Left renal cortex interstitium (tissue), 4 donors: ENCODE measurements at places on chromosomes 1 and 21.

DNA sequence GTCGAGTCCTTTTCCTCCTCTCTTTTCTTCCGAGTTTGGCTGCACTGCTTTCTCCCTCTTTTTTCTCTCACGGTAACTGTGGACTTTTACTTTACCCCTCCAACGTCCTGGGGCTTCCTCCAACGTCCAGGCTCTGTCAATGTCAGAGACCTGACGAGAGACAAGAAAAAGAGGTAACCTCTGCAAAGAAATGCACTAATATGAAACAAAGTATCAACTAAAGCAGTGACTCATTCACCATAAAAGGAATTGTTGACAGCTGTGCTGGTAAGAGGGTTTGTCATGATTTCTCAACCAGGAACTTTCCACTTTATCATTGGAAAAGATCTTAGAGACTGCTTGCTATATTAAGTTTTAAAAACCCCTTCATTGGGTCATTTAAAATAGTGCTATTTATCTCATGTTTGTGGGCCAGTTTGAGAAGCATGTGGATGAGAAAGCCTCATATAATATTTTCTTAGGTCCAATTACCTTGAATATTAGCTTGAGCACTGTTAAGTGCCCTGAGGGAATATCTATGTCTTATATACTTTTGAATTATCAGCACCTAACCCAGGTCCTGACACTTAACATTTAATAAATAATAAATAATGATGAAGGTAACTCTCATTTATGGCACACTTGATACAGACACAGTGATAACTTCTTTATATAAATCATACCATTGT lies at the start of gene GBP2:
GBP2 (minus strand) TSS at position 202 of the 668 bp plus-strand sequence. CDS start 4,148 bp downstream, outside the sequence.
- no peak for DNase-seq

DNA sequence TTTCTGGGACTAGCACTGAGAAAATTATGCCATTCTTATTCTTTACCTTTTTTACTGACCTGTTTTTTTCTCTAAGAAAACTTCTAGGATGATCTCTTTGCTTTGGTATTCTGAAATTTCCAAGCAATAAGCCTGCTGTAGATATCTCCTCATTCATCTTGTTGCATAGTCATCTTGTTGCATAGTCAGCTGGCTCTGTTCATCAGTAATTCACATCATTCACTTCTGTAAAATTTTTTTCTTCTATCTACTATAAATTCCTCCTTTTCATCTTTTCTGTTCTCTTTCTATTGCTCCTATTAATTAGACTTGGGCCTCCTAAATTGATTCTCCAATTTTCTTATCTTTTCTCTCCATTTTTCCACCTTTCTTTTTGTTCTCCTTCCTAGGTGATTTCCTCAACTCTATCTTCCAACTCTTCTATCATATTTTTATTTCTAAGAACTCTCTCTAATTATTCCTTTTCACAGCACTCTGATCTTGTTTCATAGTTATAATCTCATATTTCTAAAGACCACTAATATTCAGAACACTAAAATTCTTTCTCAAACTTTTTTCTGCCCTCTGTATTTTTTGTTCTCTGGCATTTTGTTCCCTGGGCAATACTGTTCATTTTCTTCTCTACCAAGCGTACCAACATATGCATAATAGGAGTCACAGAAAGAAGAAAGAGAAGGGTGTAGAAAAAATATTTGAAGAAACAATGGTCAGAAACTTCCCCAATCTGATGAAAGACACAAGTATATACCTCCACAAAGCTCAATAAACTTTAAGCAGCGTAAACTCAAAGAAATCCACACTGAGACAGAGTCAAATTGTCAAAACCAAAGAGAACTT lies 17.7 kb downstream of the TUT4 start:
- no peak for DNase-seq

GRCh38 chr1:215457213-215457612 lies 109.9 kb upstream of the KCTD3 start:
- no peak for DNase-seq

DNA sequence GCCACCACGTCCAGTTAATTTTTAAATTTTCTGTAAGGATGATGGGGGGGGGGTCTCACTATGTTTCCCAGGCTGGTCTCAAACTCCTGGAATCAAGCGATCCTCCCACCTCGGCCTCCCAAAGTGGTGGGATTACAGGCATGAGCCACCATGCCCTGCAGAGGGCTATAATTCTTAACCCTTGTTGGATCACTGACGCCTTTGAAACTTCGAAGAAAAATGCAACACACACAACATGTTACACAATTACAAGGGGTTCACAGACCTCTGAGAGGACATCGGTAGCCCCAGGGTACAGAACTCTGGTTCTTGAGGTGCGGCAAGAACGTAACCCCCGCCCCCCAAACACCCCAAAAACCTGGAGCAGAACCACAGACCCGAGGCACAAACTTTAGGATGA lies 8.4 kb upstream of the LUZP1 start:
- DNase-seq: no peak

DNA sequence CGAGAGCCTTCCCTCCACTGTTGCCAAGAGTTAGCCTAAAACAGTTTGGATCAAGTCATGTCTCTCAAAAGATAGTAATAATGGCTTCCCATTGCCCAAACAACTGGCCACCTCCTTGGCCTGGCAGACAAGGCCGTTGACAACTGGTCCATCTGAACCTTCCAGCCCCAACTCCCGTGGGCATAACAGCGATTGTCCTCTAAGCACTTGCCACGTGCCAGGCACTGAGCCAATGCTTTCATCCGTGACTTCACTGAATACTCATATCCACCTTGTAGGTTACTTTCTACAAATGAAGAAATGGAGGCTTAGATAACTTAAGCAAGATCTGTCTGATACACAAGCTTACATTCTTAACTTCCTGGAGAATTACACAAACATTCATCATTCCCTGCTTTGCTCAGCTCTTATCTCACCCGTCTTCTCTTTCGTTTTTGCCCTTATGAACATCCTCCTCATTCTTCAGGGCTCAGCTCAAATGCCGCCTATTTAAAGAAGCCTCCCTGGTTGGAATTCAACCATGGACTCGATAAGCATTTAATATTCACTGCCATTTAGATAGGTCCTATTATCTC lies 106.4 kb downstream of the KCND3 start:
- no peak for DNase-seq
